T-helper 22 cell (primary cell): ENCODE measurements at places on chromosomes 11 and 22.

GRCh38 chr11:117985953-117986887 is at the start of gene IL10RA:
TSS of gene IL10RA (plus strand) at chr11:117986394. CDS start at chr11:117986468, 74 bp downstream.
- peak; percentile 68 for DNase-seq

DNA sequence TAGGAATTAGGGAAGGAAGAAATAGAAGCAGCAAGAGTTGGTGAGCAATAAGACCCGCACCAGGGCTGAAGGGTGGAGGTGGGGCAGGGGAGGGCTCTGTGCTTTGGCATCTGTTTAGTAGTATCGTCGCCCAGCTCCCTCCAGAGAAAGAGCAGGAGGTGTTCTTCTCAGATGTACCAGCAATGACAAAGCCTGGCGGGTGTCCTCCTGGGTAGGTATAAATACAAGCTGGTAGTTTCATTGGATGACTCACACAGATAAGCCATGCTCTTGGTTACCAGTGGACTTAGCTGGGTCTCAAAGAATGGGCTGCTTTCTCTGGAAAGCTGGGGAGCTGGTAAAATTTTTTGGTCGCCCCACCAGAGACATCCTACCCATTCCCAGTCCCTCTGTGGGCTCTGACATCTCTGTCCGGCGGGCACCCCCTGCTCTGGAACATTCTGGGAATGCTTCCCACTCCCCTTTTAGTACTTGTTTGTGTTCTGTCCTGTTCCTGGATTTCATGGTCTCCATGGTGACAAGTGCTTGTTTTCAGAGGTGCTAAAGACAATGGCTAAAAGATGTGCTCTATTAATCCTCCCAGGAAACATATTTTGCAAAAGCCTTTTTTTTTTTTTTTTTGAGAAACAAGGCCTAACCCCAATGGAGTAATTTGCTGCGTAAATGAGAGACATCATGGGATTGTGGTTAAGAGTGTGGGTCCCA is 15.4 kb upstream of the TUBA8 start:
- no peak for DNase-seq

- DNase-seq = no peak
Observed at GRCh38 chr11:73894725-73895335, 18.0 kb downstream of the PAAF1 start.

- DNase-seq = peak; percentile 8
Observed at GRCh38 chr22:31488988-31489617, 539 bp downstream of the EIF4ENIF1 start.

DNA sequence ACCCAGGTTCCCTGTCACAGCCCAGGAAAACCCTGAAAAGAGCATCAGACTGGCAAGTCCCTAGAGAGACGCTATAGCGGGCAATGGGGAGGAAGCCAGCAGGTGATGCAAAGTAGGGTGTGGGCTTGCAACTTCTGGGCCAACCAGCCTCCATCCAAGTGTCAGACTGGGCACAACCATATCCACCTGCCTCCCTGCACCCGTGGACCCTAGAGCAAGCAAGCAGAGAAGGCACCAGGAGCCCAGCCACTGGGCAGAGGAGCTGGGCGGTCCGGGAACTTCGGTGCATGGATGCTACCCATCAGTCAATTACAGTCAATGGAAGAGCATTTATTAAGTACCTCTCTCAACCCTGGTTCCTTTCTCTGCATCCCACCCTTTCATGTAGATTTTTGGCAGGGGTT is 2.8 kb downstream of the NECTIN1 start:
- DNase-seq = no peak

GRCh38 chr11:126594921-126595367 is 239.5 kb downstream of the ST3GAL4 start:
- no peak for DNase-seq

- no peak for DNase-seq
Observed at GRCh38 chr11:65794570-65795510, 8.0 kb downstream of the OVOL1 start.

- no peak for DNase-seq
Observed at GRCh38 chr22:50693462-50693861, 20.8 kb downstream of the SHANK3 start.

GRCh38 chr11:66280428-66280827 is 2.5 kb downstream of the CNIH2 start:
- DNase-seq = no peak

- DNase-seq = no peak
Observed at GRCh38 chr11:130400781-130401483, 27.5 kb downstream of the ADAMTS8 start.

DNA sequence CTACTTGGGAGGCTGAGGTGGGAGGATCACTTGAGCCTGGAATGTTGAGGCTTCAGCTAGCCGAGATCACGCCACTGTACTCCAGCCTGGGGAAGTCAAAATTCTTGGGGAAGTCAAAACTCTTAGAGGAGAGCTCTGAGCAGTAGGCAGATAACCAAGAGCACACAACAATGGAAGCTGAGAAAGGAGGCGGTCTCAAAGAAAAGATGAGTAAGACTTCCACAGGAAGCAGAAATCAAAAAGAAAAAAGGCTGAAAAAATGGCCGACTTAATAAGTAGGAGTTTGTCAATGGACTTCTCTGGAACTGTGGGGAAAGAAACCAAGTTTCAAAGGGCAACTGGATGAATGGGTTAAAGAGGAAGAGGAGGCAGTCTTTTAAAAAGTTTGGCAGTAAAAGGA is 32.1 kb downstream of the RAB30 start:
- no peak for DNase-seq

DNA sequence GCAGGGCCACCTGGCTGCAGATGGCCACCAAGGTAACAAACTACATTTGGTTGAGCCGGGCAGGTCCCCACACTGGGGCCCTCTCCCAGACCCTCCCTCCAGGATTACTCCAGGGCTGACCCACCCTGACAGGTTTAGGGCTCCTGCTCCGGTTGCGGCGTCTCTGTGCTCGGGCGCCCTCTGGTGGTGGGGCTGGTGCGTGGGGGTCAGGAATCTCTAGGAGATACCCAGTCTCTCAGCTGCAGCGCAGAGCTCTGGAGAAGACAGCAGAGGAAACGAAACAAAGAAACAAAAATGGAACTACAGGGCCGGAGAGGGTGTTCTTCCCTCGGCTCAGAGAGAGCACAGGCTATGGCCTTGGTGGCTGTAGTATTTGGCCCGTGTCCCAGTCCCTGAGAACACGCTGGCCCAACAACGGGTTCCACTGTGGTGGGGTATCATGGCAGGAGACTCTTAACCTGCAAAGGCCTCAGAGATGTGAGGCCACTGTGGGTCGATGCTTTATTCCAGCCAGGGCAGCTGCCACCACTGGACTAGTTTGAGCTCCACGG is 2.4 kb downstream of the C11orf96 start:
- DNase-seq = no peak

DNA sequence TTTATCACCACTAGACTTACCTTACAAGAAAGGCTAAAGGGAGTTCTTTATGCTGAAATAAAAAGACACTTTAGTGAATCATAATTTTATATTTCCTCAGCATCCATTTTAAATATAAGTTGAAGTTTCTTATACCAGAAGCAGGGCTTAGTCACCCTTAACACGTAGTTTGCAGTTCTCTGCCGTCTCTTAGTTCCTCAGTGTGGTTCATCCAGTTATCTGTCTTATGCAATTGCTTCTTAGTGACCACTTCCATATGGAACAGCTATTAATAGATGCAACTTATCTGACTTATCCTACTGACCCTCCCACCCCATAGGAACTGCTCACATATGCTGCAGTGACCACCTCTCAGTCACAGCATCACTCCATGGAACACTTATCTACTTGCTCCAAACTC is 11.7 kb upstream of the SLC36A4 start:
- DNase-seq = no peak

DNA sequence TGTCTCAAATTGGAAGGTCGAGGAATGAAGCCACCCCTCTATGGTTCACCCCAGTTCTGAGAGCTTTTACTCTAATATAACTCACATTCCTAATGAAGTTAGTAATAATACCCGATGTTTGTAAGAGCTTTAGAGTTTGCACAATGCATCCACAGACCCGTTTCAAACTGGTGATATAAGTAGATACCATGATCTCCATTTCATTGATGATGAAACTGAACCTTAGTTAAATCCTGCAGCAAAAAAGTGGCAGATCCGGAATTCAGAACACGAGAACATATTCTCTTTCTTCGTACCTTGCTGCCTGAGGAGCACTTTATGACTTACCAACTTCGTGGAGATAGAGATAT is 757 bp upstream of the RBFOX2 start:
- DNase-seq = no peak

- no peak for DNase-seq
Observed at GRCh38 chr11:134045799-134046635, 22.9 kb upstream of the JAM3 start.

- peak; percentile 46 for DNase-seq
Observed at GRCh38 chr11:64854534-64855502, 10.4 kb upstream of the CDC42BPG start.

GRCh38 chr11:123020968-123021367 is 39.3 kb upstream of the BSX start:
- no peak for DNase-seq

GRCh38 chr22:19998991-19999820 is 17.4 kb downstream of the ARVCF start:
- no peak for DNase-seq

DNA sequence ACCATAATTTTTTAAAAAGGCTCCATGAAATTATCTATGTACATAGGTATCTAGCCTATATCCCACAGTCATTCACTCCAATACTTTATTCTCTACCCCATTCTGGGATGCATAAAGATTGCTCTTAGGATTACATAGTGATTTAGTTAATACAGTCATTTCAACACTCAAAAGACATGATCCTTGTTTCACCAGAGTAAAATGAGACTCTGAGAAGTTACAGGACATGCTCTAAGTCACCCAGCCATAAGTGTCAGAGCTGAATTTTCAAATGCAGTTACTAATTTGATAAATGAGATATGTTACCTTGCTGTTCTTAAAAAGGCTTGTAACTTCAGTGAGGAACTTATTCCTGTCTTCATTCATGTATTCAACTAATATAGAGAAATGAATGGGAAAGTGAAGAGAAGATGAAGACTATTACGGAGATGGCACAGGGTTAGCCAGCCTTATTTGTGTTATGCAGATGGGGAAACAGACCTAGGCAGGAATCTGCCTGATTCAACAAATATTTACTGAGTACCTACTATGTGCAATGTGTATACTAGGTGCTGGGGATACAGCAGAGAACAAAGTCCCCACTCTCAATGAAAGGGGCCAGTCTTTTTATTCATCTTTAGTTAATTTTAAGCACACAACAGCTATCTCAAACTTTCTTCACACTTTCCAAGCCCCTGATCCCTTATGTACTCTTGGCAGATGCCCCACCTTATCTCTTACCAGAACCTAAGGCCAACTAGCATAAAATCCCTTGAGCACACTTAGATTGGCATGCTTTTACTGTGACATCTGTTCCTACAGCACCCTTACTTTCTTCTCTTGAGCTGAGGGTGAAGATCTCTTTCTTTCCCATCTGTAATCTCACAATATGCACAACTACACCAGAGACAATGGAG is 21.6 kb downstream of the MAPK1 start:
- no peak for DNase-seq

DNA sequence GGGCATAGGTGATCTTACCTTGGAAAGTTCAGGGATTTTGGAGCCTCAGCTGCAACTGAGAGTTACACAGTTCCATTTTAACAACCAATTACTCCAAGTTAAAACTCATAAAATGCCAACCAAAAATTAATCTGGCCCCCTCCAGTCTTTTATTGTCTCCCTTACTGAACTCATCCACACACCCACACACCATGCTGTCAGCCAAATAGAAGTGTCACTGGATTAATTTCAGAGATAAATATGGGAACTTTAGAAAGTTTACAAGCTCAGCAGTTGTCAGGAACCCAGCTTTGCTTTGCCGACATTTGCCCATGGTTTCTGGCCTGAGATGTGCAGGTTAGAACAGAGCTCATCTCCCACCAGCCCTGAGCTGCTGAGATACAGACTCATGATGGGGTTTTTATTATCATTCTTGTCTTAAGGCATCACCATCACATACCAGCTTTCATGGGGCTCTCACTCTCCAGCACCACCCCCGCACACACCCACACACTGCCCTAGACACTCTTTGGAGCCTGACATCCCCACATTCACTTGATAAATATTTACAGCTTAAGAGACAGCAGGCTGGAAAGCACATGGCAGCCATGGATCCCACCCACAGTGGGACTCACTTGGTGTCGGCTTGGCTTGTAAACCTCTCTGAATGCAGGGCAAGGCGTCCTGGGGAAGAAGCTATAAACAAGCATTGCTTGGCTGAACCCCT is 23.7 kb upstream of the CTR9 start:
- DNase-seq = no peak

DNA sequence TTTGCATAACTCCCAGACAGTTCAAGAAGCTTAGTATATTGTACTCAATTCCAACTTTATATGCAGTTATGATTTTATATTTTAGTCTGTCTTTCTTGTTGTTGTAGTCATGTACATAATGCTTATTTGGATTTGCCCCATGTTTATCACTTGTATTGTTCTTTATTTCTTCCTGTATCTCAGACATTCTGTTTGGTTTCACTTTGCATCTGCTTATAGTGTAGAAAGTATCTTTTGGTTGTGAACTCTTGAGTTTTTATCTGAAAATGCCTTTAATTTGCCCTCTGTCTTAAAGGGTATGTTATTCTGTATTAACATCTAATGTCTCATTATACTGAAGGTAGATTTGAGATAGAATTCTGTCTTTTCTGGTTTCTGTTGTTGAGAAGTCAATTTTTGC is 275.4 kb downstream of the DYNC2H1 start:
- DNase-seq = no peak

- no peak for DNase-seq
Observed at GRCh38 chr22:49553518-49554295, 274.0 kb downstream of the BRD1 start.

DNA sequence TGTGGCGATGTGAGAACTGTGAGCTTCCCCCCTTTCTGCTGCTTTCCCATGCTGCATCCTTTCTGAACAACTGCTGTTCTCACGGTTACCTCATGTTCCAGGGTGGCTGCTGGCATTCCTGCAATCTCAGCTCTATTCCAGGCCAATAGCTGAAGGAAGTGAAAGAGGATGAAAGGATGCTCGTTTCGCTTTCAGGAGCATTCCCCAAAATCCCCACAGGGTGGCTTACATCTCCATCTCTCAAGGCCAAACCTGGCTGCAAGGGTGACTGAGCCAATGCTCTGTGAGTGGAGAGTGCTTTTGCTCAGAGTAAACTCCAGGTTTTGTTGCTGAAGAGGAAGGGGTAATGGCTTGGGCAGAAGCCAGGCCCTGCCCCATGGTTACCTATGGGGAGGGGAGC is 848.2 kb downstream of the BRD1 start:
- DNase-seq = no peak

- no peak for DNase-seq
Observed at GRCh38 chr11:79165908-79166307, 274.9 kb downstream of the TENM4 start.

GRCh38 chr22:38189104-38189503 is 7.5 kb upstream of the PLA2G6 start:
- no peak for DNase-seq

- no peak for DNase-seq
Observed at GRCh38 chr11:87719326-87720073, 455.7 kb downstream of the RAB38 start.

- DNase-seq = no peak
Observed at GRCh38 chr11:116467823-116468222, 305.0 kb downstream of the BUD13 start.

DNA sequence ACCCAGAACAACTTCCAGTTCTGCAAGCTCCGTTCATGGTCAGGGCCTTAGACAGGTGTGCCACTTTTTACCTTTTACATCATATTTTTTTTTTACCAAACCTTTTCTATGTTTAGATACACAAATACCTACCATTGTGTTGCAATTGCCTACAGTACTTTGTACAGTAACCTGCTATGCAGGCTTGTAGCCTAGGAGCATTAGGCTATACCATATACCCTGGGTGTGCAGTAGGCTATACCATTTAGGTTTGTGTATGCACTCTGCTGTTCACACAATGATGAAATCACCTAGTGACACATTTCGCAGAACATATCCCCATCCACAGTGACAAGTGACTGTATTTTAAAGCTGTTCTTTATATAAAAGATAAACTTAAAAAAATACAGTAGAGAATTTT is 29.6 kb downstream of the APIP start:
- no peak for DNase-seq
